Retina (tissue), 1 donor: ENCODE measurements at places on chromosomes 11 and 22.

- DNase-seq = no peak
Measured at GRCh38 chr11:26946257-26946716, 47.6 kb upstream of the FIBIN start.

DNA sequence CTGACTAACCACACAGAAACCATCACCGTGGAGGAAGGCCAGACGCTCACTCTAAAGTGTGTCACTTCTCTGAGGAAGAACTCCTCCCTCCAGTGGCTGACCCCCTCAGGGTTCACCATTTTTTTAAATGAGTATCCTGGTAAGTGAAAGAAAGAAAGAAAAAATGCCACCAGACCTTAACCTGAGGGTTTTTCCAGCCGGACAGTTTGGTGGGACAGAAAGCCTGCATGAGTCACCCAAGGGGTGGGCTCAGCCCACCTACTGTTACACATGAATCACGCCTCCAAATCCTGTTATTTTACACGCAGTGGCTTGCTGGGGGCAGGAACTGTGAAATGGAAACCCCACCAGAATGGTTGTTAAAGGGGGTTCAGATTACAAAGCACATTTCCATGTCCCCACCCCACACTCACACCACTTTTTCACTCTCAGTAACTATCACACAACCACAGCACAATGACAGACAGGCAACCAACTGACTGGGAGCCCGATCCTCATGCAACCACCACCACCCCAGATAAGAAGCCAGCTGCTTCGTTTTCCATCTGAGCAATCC, 11.9 kb downstream of the CRTAM start:
- DNase-seq = no peak

- no peak for DNase-seq
Measured at GRCh38 chr11:134878785-134879184, 466.7 kb upstream of the B3GAT1 start.

DNA sequence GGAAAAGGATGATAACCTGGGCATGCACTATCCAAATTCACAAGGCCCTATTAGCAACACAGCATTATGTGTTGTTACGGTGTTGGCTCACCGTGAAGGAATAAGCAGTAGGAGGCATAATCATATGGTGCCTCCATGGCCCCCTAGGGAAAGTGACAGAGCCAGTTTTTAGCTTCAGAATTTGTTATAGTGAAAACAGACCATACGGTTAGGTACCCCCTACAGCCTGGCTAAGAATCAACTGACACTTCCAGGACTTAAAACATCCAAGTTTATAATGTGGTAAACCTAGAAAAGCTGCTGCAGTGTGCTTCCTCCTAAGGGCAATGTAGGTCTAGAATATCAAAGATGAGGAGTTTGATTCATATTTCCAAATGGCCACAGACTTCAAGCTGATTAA, 30.4 kb downstream of the KIF18A start:
- DNase-seq = no peak

GRCh38 chr11:32884770-32885384, 7.7 kb upstream of the QSER1 start:
- no peak for DNase-seq

- DNase-seq = no peak
Measured at GRCh38 chr22:24925586-24926427, 20.7 kb downstream of the LHFPL7 start.

DNA sequence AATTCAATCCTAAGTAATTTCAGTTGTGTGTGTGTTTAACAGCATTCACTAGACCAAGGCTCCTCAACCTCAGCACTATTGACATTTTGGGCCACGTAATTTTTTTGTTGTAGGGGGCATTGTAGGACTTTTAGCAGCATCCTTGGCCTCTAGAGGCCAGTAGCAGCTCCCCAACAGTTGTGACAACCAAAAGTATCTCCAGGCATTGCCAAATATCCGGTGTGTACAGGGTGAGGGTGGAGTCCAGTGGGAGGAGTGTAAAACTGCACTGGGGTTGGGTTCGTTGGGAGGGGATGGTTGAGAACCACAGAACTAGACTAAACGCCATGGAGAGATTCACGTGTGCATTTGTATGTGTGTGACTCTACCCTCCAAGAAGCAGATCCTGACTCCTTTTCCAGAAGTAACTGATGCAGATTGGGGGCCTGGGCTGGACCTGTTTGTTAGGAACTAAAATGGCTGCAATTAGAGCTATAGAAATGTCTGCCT, 5.9 kb upstream of the PHF21A start:
- no peak for DNase-seq

- no peak for DNase-seq
Measured at GRCh38 chr22:36998620-36999351, 20.5 kb downstream of the TST start.

DNA sequence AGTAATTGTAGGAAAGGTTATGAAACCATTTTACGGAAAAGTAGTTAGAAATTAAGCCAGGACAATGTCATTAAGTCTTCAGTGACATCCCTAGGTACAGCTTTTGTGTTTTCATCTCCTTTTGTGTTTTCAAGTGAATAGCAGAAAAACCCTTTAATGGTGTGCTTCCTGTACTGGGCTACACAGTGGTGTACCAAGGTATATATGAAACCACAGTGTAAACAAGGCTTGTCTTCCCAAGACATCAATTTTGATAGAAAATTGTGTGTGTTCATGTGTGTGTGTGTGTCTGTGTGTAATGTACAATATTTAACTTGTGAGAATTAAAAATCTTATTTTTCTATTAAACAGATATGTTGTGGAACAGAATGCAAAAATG, 8.9 kb downstream of the MRPL17 start:
- no peak for DNase-seq

DNA sequence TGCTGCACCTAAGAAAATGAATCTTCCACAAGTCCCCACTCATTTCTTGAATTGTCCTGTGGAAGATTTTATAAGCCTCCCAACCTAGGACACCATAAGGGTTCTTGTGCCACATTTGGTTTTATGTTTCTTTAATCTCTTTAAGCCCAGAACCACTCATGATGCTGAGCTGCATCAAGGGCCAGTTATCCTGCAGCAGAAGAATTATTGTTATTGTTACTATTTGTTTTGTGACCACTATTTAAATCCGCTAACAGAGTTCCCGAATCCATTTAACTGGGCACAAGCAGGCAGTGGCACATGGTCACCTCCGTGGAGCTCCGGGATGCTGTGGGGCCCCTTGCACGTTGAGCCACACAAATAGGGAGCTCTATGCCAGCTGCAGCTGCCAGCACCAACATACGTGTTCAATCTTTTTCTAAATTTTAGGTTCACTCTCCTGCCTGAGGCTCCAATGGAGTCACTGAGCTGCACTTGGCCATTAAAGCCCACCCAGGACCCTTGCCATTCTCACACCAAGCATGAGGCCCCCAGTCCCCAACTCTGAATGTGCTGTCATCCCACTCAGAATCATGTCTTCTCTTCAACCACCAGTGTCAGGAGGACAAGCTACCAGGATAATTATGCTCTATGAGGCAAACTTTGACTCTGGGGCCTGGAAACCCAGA, 60.6 kb downstream of the DGCR2 start:
- DNase-seq = no peak

GRCh38 chr11:104124979-104125378, 39.0 kb downstream of the PDGFD start:
- DNase-seq = no peak

- DNase-seq = no peak
Measured at GRCh38 chr11:129035244-129035643, 92.6 kb upstream of the TP53AIP1 start.

- DNase-seq = no peak
Measured at GRCh38 chr11:77259641-77260040, 41.8 kb downstream of the GDPD4 start.

GRCh38 chr11:22115470-22116029, 77.3 kb upstream of the ANO5 start:
- no peak for DNase-seq
